ENCODE measurements at places on chromosomes 3 and 15.

GRCh38 chr3:138399766-138400165, 34.6 kb upstream of the ESYT3 start:
- DNase-seq, result no peak
- peaks cover 8% of the 10 kb centered on the region for H3K4me1 ChIP-seq
- no peak overlapping the region for H3K4me3 ChIP-seq
- no peaks in the 10 kb centered on the region for H3K27me3 ChIP-seq
- no peak overlapping the region for H3K27ac ChIP-seq

GRCh38 chr3:28036599-28037575, 204.5 kb upstream of the CMC1 start:
- no peak overlapping the region for H3K27ac ChIP-seq
- no peaks in the 10 kb centered on the region for H3K27me3 ChIP-seq
- no peaks in the 10 kb centered on the region for H3K36me3 ChIP-seq

DNA sequence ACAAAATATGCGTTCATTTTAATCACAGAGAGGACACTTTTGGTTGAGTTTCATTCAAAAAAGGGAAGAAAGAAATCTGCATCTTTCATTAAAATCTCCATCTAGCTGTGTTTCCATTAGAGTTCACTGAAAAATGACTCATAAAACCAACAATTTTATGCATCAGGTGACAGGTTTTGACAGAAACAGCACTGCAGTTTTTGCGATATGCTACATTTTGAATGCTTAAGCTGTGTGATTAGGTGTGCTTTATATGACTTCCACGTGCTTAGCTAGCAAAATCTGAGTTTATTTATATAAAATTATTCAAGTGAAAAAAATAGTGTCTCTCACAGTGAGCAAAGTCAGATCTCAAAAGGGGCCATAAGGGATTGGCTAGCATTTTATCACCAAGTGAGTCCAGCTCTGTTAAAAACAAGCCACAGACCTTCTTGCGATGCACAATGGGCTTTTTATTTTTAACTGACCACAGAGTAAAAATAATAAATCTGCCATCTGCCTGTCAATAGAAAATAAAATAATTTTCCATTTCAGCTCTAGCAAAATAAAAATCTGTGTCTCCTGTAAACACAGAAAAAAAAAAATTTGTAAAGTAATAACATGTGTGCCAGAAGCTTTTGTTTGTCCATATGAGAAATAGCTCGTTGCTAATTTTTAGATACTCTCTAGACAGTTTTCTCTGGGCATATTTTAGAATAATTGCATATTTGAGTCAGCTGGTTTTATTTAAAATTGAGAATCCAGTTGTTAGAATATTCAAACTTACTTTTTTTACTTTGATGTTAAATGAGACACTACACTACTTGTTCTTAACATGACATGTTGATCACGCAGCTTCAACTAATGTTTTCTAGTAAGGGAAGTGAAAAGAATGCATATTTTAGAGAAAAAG, 409.8 kb downstream of the ROBO2 start:
- peaks cover 34% of the 10 kb centered on the region for H3K4me1 ChIP-seq
- peak; percentile 91 for DNase-seq
- H3K27ac ChIP-seq, result peak overlapping the region; percentile 91
- 0 out of 2 replicates have a peak overlapping the region, but pooled peaks have one; percentile 2 for H3K4me3 ChIP-seq
- no peaks in the 10 kb centered on the region for H3K36me3 ChIP-seq
- H3K27me3 ChIP-seq, result no peaks in the 10 kb centered on the region

DNA sequence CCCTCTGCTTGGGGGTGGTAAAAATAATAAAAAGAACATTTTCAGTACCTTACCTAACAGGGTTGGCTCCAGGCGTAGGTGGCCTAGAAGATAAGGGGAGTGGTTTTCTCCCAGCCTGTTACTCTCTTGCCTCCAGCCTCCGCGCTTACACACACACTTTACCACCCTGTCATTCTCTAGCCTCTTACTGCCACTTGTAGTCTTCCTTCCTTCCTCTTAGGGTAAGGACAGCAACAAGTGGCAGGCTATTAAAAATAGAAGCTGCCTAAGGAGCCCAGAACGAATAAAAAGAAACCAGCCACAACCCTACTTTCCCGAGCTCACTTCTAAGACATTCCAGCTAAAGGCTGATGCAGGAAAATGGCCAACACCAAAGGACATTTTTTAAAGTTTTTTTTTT, 9.6 kb upstream of the LIPH start:
- H3K27me3 ChIP-seq, result no peaks in the 10 kb centered on the region
- no peaks in the 10 kb centered on the region for H3K36me3 ChIP-seq
- H3K27ac ChIP-seq, result no peak overlapping the region
- H3K4me1 ChIP-seq, result peaks cover 15% of the 10 kb centered on the region
- DNase-seq, result no peak

- no peaks in the 10 kb centered on the region for H3K36me3 ChIP-seq
- no peak overlapping the region for H3K27ac ChIP-seq
- no peak overlapping the region for H3K4me3 ChIP-seq
- H3K4me1 ChIP-seq, result no peaks in the 10 kb centered on the region
Observed at GRCh38 chr3:168467115-168467714, 371.5 kb upstream of the GOLIM4 start.

DNA sequence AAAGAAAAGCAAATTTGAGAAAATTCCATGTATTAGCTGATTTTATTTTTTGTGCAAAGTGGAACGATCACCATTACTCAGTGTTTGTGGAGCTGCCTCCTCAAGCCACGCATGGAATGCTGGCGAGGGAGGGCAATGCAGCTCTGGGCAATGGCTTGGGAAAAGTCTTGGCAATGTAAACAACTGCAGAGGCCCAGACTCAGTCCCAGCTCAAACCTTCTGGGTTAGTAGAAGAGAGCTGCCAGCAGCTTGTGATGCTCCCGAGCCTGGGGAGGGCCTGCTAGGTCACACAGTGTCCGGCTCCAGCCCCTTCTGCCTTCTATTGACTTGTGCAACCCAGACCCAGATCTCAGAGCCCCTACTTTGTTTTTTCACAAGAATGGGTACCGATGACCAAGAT, 4.3 kb downstream of the EPHB1 start:
- DNase-seq, result no peak
- H3K27ac ChIP-seq, result no peak overlapping the region
- no peak overlapping the region for H3K4me3 ChIP-seq
- H3K4me1 ChIP-seq, result peaks cover 6% of the 10 kb centered on the region

GRCh38 chr15:70463453-70463834, 299.9 kb downstream of the UACA start:
- no peak overlapping the region for H3K27ac ChIP-seq
- no peak overlapping the region for H3K4me3 ChIP-seq
- H3K4me1 ChIP-seq, result peaks cover 41% of the 10 kb centered on the region
- no peaks in the 10 kb centered on the region for H3K36me3 ChIP-seq

- no peaks in the 10 kb centered on the region for H3K27me3 ChIP-seq
- no peaks in the 10 kb centered on the region for H3K4me1 ChIP-seq
- no peaks in the 10 kb centered on the region for H3K36me3 ChIP-seq
- no peak overlapping the region for H3K27ac ChIP-seq
- DNase-seq, result no peak
- no peak overlapping the region for H3K4me3 ChIP-seq
Observed at GRCh38 chr3:172021164-172021563, 18.2 kb upstream of the FNDC3B start.

DNA sequence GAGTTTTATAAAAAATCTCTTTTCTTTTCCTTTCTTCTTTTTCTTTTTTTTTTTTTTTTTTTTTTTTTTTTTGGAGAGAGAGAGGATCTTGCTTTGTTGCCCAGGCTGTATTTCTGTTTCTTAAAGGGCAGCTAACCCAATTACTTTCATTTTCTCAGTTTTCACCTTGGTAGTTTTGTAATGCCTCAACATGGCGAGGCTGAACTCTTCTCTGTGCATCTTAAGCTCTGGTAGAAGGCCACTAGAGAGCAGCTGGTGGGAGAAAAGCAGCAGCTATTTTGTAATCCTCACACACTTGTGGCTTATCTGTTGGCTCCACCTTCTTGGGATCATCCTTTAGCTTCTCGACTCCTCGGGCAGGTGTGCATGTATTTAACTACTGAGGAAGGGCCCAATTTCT, 152.2 kb upstream of the MEIS2 start:
- no peaks in the 10 kb centered on the region for H3K27me3 ChIP-seq
- H3K27ac ChIP-seq, result no peak overlapping the region
- H3K36me3 ChIP-seq, result no peaks in the 10 kb centered on the region

GRCh38 chr15:27235681-27236080, 264.7 kb downstream of the GABRG3 start:
- H3K27ac ChIP-seq, result no peak overlapping the region
- no peak overlapping the region for H3K4me3 ChIP-seq
- no peak for DNase-seq
- no peaks in the 10 kb centered on the region for H3K36me3 ChIP-seq
- no peaks in the 10 kb centered on the region for H3K27me3 ChIP-seq

GRCh38 chr3:196274585-196274984, 12.9 kb downstream of the PCYT1A start:
- H3K27ac ChIP-seq, result peak overlapping the region; percentile 71
- peak; percentile 91 for DNase-seq
- peak overlapping the region; percentile 44 for H3K4me3 ChIP-seq
- H3K36me3 ChIP-seq, result peaks cover 9% of the 10 kb centered on the region

DNA sequence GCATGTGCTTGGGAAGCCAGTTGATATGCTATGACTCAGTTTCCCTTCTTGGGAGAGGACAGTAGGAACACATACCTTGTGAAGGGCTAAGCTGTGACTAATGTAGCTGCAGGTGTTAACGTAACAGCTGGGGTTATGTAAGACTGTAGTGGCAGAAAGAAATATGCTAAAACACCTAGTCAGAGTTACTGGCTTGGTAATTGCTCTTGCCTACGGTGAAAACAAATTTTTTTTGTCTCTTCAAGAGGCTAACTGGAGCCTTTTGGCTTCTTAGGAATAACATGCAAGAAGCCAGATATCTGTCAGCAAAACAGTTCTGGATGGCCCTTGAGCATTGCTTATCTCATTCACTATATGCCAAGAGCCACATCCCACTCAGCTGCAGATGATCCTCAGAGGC, 1.4 kb downstream of the MAPKBP1 start:
- no peaks in the 10 kb centered on the region for H3K27me3 ChIP-seq
- DNase-seq, result peak; percentile 47
- peaks cover 66% of the 10 kb centered on the region for H3K4me1 ChIP-seq
- H3K36me3 ChIP-seq, result 0 out of 2 replicates have a peak, but pooled peaks cover 4% of the 10 kb centered on the region
- peak overlapping the region; percentile 81 for H3K4me3 ChIP-seq

GRCh38 chr3:50445919-50446318, 57.5 kb downstream of the CACNA2D2 start:
- no peaks in the 10 kb centered on the region for H3K36me3 ChIP-seq
- H3K4me1 ChIP-seq, result no peaks in the 10 kb centered on the region
- DNase-seq, result no peak
- no peak overlapping the region for H3K27ac ChIP-seq
- H3K4me3 ChIP-seq, result no peak overlapping the region

DNA sequence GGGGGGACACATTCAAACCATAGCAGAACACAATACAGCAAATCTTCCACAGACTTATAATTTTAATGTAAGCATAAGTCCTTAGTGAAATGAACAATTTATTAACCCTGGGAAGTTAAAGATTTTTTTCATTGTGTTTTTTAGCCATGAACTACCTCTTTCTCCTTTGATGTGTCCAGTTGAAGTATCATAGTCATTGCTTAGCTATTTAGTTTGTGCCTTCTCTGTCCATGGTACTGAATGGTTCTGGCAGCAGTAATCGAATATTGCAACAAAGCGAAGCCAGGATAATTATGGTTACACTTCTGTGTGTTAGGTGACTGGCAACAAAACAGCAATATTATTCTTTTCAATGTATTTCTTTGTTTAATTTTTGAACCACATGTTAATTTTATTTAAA, 403.0 kb upstream of the ONECUT1 start:
- no peaks in the 10 kb centered on the region for H3K36me3 ChIP-seq
- no peaks in the 10 kb centered on the region for H3K27me3 ChIP-seq
- DNase-seq, result peak; percentile 49
- no peak overlapping the region for H3K27ac ChIP-seq
- H3K4me3 ChIP-seq, result no peak overlapping the region
